ENCODE measurements at places on chromosomes 16 and 17.
A peak's percentile ranks its signal among the peaks of the same experiment; 100 is the strongest.

GRCh38 chr17:55500103-55500502 is 11.1 kb downstream of the SMIM36 start:
- DNase-seq = no peak

GRCh38 chr16:28497861-28498599 is 3.6 kb downstream of the APOBR start:
- no peak for DNase-seq

- DNase-seq = no peak
These were observed 6.7 kb downstream of the ARHGAP27 start for GRCh38 chr17:45425984-45426413.

- no peak for DNase-seq
These were observed 517.6 kb downstream of the MAF start for GRCh38 chr16:79082970-79083369.

DNA sequence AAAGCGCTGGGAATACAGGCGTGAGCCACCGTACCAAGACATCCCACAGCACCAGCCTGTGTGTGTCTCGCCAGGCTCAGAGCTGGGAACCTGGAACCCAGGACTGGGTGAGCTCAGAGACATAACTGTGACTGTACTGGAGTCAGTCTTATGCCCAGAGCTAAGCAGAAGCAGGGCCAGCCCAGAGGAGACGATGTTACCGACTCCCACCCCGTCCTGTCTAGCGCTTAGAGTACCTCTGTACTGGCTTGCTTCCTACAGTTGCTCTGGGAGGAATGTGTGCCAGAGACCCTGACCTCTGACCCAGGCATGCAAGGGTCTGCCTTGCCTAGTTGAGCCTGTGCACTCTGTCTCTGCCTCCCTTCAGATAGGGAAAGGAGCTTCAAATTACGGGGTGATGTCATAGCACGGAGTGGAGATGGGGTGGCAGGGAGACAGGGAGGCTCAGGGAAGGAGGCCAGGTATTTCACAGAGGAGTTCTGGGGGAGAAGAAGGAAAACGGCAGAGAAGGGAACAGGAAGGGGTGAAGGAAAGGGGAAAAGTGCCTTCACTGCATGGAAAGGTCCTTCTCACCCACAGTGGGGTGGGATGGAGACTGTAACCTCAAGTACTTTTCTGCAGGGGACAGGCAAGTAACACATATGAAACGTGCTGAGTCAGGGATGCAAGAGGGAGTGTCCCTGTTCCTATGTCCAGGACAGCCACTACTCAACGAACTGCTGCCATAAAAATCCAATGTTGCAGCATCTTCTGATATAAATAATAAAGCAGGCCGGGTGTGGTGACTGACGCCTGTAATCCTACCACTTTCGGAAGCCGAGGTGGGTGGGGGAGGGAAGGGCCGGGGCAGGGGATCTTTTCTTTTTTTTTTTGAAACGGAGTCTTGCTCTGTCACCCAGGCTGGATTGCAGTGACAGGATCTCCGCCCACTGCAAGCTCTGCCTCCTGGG is 5.8 kb upstream of the ARMC5 start:
- DNase-seq = no peak

DNA sequence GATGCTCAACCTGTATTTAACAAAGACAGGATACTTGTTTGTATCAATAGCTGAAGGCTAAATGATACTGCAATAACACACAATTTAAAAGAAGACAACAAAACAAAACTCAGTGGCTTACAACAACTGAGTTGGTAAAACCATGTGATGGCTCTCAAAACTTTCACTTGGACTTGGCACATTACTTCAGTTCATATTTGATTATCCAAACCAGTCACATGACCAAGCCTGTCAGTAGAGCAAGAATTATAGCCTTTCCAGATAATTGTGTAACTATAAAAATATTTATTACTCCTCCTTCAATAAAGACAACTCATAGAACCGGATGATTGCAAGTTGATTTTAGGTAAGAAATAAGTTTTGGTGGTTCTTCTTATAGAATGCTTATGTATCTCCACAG is 56.8 kb downstream of the NQO1 start:
- no peak for DNase-seq

DNA sequence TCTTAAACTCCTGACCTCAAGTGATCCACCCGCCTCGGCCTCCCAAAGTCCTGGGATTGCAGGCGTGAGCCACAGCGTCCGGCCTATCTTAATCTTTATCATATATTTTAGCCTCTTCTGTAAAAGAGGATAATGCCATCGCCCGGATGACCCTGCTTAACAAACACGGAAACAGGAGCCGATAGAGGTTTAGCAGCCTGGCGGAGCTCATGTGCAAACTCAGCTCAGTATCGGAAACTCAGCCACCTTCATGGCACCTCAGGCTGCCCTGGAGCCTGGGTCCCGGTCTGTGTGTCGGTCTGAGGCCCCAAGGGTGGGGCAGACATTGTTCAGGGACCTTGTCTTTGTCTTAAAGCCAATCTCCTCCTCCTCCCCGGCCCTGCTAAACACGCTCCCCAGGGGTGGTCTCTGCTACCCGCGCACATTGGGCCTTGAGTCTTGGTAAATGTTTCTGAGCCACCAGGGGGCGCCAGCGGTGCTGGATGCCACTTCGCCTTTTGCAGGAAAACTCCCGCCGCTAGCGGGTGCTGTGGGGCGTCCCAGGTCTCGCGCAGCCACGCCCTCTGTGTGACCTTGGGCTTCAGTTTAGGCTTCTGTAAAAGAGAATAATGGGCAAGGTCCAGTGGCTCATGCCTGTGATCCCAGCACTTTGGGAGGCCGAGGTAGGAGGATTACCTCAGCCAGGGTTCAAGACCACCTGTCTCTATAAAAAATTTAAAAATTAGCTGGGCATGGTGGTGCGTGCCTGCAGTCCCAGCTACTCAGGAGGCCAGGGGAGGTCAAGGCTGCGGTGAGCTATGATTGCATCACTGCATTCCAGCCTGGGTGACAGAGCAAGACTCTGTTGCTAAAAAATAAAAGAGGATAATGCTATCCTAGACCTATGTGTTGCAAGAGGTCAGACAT is 2.7 kb downstream of the CETP start:
- DNase-seq = peak; percentile 96

DNA sequence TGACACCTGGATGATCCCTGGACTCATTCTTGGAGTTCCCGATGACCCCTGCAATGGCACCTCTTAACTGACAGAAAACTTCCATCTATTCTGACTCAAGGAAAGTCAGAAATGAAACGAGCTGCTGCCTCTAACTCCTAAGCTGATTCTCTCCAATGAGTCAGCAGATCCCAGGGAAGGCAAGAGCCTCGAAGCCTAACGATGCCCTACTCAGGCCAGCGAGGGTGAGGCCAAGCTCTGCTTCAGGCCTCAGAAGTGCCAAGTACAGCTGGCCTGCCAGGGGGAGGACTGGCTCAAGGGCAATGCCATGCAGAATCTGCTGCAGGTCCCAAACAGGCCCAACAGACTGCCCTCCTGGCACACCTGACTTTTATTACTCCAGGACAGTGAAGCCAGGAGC is 36.3 kb downstream of the PLXDC1 start:
- DNase-seq = no peak

DNA sequence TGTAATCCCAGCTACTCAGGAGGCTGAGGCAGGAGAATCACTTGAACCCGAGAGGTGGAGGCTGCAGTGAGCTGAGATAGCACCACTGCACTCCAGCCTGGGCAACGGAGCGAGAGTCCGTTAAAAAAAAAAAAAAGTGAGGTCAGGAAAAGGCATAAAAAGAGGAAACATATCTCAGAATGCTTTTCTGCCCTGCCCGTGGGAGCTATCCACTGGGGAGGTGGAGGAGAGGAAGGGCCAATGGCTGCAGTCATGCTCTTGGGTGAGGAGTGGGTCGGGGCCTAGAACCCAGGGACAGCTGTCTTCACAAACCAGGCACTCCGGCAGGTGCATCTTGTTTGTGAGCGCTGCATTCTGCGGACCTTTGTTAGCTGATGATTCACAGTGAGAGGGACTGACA is 60.0 kb upstream of the CDC42EP4 start:
- no peak for DNase-seq

DNA sequence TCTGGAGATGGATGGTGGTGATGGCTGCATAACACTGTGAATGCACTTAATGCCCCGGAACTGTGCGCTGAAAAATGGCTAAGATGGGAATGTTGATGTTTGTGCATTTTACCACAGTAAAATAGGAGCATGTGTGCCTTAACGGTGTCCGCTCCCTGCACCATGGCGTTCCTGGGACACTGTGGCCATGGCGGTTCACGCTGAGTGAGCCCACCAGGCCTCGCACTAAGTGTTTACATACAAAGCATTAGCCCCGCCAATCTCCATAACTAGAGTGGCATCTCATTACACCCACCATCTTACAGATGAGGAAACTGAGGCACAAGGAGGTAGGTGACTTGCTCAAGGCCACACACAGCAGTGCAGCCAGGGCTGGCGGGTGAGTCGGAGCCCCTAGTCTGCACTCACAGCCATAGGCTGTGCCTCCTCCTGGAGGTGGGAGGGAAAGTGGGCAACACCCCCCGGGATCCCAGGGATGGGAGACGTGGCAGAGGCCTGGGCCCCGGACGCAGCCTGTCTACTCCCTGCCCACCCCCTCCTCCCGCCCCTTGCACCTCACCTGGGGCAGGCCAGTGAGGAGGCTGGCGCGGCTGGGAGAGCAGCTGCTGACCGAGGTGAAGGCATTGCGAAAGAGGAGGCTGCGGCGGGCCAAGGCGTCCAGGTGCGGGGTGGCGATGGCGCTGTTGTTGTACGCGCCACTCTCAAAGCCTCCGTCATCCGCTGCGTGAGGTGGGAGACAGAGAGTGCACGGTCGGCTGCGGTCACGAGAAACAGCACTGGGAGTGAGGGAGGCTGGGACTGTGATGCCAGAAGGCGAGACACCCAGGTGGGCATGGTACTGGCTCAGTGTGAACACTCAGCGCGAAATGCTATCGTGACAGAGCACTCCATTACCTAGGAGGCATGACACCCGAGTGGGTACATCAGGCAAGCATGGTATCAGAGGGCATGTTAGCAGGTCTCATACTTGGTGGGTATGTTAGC is 3.4 kb downstream of the SGSH start:
- DNase-seq = no peak

Data from activated CD4-positive, alpha-beta T cell treated with anti-CD3 and anti-CD28 coated beads, Interleukin-2, amount 50 U/mL, for 4 hours (primary cell).